A549 treated with Hydrocortisone at 1 μM for 4 hours (cell line): ENCODE measurements at places on chromosomes 12 and 14. TPM values are rescaled to one million over a fixed set of nuclear protein-coding genes. Genes with fewer than 3 reads are reported as not detected.

Gene AKAP5
- total RNA-seq = 0.29 to 0.48 TPM (median 0.35 TPM) in 5 replicates

Gene PAPLN
- 4.4 to 5.6 TPM (median 5.3 TPM) in 5 replicates for total RNA-seq

Gene FSCB
- not detected in 5 replicates for total RNA-seq

Gene FAM186B
- total RNA-seq = 0.05 to 0.16 TPM (median 0.13 TPM) in 5 replicates

Gene MYF6
- not detected in 5 replicates for total RNA-seq

Gene FOXA1
- 5.1 to 6.7 TPM (median 6.2 TPM) in 5 replicates for total RNA-seq

Gene RIMBP2
- 0.08 TPM in 1 of 5 replicates, not detected in the others for total RNA-seq

Gene ZC2HC1C
- 4.5 to 5.6 TPM (median 4.7 TPM) in 5 replicates for total RNA-seq

Gene FAM161B
- total RNA-seq = 1.5 to 1.8 TPM (median 1.7 TPM) in 5 replicates

Gene TRPV4
- 0.06 to 0.16 TPM (median 0.13 TPM) in 5 replicates for total RNA-seq

Gene C12orf54
- total RNA-seq = not detected in 5 replicates

Gene ARHGAP9
- 0.17 to 0.62 TPM (median 0.38 TPM) in 5 replicates for total RNA-seq
